ENCODE measurements at places on chromosomes 6 and 20.

DNA sequence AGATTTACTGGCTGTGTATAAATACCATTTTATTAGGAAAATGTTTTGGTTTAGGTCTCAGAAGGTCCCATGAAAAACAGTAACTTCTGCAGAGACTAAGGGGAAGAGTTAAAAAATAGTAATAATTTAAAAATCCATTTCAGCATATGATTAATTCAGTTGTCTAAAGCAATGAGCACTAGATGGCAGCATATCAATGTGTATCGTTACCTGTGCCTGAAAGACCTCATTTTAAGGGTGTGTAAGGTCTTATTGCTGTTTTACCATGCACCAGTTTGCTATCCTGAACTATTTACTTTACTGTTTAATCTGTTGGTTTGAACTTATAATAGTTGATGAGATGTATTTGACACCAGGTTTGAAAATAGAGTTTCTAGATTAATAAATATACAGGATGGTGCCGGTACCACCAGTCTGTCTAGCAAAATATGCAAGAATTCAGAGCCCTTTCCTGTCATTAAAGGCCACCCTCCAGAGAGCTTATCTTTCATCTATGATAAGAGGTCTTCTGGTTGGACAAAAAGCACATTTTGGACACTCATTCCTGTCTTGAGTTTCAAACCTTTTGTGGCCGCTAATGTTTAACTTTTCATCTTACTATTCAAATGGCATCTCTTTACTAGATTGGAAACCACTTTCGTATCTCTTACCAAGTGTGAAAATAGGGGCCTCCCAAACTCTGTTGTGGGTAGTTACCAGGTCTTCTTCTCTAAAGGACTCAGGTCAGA lies 8.9 kb upstream of the AHI1 start:
- no peak for DNase-seq

DNA sequence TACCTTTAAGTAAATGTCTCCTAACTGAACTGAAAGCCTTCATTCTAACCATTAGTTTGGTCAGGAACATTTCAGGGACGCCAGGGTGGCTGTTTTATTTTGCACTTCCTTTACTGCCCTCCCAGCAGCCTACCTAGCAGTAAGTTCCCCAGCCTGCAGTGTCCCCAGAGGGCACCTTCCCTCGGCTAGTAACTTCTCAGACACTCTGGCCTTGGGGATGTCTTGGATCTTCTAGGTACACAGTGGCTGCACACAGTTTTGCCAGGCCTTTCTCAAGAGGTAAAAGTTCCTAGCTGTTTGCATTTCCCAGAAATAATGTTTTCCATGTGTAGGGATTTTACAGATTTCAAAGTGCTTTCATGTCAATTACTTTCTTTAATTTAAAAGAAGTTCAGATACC lies 378 bp upstream of the LAMA2 start:
- DNase-seq, result no peak

GRCh38 chr20:58692579-58693225 lies at the start of gene NPEPL1:
Gene NPEPL1, plus strand, starts transcription at chr20:58692800. Its CDS starts 101 bp downstream, at chr20:58692901.
- DNase-seq, result no peak

- DNase-seq, result no peak
These were observed 20.3 kb downstream of the PGK2 start for GRCh38 chr6:49766762-49767161.

GRCh38 chr6:167761794-167762258 lies 64.9 kb upstream of the AFDN start:
- DNase-seq, result no peak

DNA sequence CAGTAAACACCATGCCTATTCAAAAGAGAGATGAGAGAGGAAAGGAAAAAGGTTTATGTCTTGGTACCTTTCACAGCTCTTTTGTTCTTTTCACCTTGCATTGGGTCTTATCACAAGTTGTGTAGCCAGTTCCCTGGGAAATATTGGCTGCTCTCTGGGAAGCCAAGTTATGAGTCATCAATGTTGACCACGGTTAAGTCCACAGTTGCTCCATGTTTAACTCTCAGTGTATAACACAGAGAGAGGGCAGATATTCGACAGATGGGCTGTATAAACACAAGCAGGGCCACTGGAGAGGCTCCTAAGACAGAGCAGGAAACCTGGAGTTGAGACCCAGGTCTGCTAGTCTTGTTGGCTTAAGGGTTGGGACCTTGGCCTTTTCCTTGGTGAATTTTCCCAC lies 718.6 kb downstream of the QKI start:
- DNase-seq, result no peak
